ENCODE measurements at places on chromosomes 2 and 18. TPM values are rescaled to one million over a fixed set of nuclear protein-coding genes. Genes with fewer than 3 reads are reported as not detected.

Gene SATB2
- 1.3 TPM for total RNA-seq

Gene GULP1
- 22.2 TPM for total RNA-seq

Gene LYG2
- total RNA-seq, result not detected

Gene GREB1
- 0.19 TPM for total RNA-seq

Gene WDSUB1
- 4.6 TPM for total RNA-seq
